ENCODE measurements at places on chromosomes 1 and 21. TPM values are rescaled to one million over a fixed set of nuclear protein-coding genes. Genes with fewer than 3 reads are reported as not detected.
A peak's percentile ranks its signal among the peaks of the same experiment; 100 is the strongest.

LRRC53 gene
- total RNA-seq: not detected

PADI4 gene
- 2.7 TPM for total RNA-seq

RPTN gene
- total RNA-seq: not detected

- peaks cover 24% of the 10 kb centered on the region for H3K36me3 ChIP-seq
- DNase-seq: no peak
- no peaks in the 10 kb centered on the region for H3K4me1 ChIP-seq
- no peak overlapping the region for H3K4me3 ChIP-seq
Measured at GRCh38 chr1:88961647-88962275, 30.7 kb downstream of the KYAT3 start.

- no peak overlapping the region for H3K27ac ChIP-seq
- H3K36me3 ChIP-seq: no peaks in the 10 kb centered on the region
- H3K27me3 ChIP-seq: no peaks in the 10 kb centered on the region
- H3K4me1 ChIP-seq: peaks cover 4% of the 10 kb centered on the region
Measured at GRCh38 chr1:200493344-200493743, 83.5 kb upstream of the ZNF281 start.

DNA sequence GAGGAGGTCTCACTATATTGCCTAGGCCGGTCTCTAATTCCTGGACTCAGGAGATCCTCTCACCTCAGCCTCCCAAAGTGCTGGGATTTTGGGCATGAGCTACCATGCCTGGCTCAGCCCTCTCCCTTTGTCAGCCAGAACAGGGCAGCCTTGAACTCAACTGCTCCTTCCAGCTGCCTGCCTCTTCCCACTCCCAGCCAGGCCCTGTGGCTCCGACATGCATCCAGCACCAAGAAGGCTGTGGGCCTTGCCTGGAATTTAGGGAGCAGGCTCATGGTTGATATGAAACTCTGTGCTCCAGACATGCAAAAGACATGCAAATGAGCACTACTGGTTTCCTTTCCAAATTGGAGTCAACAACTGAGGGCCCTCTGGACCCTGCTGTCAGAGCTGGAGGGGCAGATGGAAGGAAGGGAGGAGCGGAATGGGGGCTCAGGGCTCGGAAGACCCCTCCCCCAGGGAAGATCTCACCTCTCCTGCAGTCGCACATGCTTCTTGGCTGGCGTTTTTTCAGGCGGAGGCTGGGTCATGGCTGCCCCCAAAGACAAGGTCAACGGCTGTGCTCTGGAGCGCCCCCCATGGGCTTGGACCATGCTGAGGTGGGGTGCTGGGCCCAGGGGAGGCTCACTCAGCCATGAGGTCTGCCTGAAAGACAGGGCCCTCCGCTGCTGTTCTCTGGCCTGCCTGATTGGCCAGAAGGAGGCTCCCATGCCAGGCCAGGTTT lies 1.4 kb downstream of the PTPN7 start:
- H3K4me3 ChIP-seq: peak overlapping the region; percentile 40
- H3K27me3 ChIP-seq: no peaks in the 10 kb centered on the region
- no peak overlapping the region for H3K27ac ChIP-seq
- H3K4me1 ChIP-seq: peaks cover 26% of the 10 kb centered on the region
